ENCODE measurements at places on chromosomes 5 and 9.

- no peak for DNase-seq
These were observed 2.5 kb downstream of the NHP2 start for GRCh38 chr5:178150977-178151734.

DNA sequence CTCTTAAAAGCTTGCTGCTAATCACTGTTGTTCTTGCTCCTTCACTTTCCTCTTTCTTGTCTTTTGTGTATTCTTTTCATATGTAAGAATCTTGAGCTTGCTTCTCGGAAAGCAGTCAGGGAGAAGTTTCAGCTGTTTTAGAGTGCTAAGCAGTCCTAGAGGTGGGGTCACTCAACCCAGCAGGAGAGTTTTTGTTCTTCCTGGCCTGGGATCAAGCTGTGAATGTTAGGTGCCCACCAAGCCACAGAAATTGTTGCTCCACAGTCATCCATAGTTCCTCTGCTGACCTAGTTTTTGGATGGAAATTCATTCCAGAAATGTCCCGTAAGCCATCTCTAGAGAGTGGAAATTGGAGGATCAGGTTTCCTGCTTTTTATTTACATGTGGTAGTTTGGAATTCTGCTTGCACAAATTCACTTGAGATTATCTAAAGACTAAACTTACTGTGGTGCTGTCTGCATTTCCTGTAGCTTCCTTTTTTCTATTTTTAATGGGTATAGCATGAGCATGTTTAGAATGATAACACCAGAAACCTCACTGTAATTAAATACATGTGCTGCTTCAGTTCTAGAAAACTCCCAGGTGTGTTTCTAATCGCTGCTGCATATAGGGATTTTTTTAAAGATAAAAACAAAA, 108.7 kb downstream of the MAST4 start:
- DNase-seq = no peak

DNA sequence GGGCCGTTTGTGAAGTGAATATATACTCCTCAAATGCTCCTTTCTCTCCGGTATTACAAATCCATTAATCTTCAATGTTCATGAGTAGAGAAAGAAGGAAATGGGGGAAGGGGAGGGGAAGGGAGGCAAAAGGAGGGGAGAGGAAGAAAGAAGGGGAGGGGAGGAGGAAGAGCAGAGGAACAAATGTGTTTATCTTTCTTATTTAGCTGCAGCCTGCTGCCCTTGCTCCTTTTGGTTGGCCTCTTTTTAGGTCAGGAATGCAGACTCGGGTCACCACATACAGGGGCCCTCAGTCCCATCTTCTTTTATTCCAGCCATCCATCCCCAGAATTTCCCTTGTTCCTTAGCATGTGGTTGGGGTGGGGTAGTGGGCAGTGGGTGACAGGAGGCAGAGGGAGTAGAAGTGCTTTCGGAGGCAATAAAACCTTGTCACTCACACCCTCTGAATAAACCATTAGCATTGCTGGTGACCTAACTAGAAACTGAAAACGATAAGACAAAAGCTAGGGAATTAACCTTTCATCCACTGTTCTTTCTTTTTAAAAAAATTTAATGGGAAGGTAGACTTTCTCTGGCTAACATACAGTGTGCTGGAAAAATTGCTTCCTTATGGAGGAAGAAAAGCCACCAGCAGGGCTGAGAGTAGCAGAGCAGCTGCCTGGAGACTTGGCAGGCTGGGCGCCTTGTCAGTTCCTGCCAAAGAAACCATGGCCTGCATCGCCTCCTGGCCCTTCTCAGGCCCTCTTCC, 16.8 kb upstream of the PRLR start:
- DNase-seq = no peak

GRCh38 chr5:57626703-57627102, 144.1 kb upstream of the ACTBL2 start:
- DNase-seq = no peak

DNA sequence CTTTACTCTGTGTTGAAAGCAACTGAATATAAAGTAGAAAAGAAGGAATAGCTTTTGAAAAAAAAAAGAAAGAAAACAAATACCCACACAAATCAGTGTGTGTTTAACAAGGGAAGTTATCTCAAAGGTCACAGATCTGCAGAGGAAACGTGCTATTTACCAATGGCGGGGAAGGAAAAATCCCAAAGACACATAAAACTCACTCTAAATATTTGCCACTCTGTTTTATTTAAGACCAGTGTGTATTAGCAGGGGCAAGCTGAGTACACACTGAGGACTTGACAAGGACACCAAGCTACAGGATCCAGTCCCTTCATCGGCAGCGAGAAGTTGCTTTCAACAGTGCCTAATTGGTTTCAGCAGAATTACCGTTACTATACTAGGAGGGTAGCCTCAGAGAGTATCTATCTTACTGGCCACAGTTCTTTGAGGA, 252.5 kb downstream of the DEPDC1B start:
- DNase-seq = no peak

GRCh38 chr5:26737348-26738265, 300.8 kb downstream of the CDH9 start:
- no peak for DNase-seq

- no peak for DNase-seq
These were observed 328.2 kb downstream of the SLIT3 start for GRCh38 chr5:168972731-168973130.

DNA sequence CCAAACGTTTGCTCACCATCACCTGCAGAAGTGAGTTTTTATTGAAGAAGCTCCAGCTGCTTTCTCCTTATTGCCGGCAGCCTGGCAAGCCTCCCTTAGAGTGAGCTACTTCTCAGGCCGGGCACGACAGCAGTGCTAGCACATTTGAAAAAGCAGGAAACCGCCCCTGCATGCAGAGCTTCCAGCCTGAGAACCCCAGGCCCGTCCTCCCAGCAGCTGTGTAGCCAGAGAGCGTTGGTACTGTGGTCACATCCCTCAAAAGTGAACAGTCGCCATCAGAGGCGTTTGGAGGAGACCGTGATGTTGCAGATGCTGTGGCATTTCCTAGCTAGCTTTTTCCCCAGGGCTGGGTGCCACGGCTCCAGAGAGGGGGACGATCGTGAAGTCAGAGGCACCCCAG, 23.5 kb downstream of the SLC25A25 start:
- no peak for DNase-seq

GRCh38 chr5:139482050-139482889, at the start of gene STING1:
Gene STING1, minus strand, starts transcription at chr5:139482758. Its CDS starts 1,054 bp downstream, at chr5:139481704.
- DNase-seq = peak; percentile 41

- no peak for DNase-seq
These were observed 185.6 kb downstream of the SNX18 start for GRCh38 chr5:54703133-54703532.

DNA sequence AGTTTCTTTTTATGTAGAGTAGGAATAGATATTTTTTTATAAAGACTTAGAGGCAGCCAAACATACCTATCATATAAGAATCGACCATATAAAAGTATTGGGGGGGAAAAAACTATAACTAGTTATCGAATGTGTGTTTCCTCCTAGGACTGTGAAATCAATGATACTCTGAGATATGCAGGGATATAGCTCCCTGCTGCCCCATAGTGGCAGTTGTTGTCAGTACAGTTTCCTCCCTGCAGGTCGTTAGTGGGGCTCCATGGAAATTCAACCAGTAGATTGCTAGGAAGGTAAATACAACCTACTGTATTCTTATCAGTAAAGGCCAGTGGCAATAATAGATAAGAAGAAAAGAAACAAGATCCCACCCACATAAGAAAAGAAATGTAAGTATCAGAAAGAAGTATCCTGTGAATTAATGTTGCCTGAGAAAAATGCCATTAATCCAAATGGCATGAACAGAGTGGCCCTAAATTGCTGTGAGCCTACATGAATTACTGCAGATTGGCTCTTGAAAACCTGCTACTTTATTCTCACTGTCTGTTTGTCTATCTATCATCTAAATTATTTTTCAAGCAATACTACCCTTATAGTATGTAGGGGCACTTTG, 136.9 kb upstream of the FBN2 start:
- DNase-seq = no peak

GRCh38 chr9:96457266-96457665, 7.3 kb downstream of the HABP4 start:
- no peak for DNase-seq

DNA sequence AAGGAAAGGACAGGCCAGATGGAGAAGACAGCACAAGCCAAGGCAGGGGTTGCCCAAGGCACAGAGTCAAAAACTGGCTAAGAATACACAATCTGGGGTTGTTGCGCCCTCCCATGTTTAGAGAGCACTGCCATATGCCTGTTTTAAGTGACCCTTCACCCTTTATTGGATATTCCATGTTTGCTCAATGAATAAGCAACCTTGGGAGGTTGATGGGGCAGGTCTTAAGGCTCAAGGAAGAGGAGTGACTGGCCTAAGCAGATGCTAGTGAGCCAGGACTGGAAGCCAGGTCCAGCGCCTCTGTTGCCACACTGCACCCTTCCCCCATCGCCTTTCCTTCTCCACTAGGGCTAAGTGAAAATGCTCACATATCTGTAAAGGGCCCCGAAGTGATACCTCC, 6.7 kb downstream of the TXN start:
- DNase-seq = no peak

- DNase-seq = no peak
These were observed 48.4 kb upstream of the PWWP2A start for GRCh38 chr5:160167624-160168165.

DNA sequence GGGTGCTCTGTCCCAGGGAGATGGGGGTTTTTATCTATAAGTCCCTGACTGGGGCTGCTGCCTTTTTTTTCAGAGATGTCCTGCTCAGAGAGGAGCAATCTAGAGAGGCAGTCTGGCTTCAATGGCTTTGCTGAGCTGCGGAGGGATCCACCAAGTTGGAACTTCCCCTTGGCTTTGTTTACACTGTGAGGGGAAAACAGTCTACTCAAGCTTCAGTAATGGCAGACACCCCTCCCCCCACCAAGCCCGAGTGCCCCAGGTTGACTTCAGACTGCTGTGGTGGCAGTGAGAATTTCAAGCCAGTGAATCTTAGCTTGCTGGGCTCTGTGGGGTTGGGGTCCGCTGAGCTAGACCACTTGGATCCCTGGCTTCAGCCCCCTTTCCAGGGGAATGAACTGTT, 375.8 kb downstream of the RAB3C start:
- no peak for DNase-seq

GRCh38 chr5:57366744-57367143, 115.9 kb downstream of the ACTBL2 start:
- DNase-seq = no peak

GRCh38 chr9:126611592-126612325, 2.0 kb upstream of the LMX1B start:
- peak; percentile 77 for DNase-seq

DNA sequence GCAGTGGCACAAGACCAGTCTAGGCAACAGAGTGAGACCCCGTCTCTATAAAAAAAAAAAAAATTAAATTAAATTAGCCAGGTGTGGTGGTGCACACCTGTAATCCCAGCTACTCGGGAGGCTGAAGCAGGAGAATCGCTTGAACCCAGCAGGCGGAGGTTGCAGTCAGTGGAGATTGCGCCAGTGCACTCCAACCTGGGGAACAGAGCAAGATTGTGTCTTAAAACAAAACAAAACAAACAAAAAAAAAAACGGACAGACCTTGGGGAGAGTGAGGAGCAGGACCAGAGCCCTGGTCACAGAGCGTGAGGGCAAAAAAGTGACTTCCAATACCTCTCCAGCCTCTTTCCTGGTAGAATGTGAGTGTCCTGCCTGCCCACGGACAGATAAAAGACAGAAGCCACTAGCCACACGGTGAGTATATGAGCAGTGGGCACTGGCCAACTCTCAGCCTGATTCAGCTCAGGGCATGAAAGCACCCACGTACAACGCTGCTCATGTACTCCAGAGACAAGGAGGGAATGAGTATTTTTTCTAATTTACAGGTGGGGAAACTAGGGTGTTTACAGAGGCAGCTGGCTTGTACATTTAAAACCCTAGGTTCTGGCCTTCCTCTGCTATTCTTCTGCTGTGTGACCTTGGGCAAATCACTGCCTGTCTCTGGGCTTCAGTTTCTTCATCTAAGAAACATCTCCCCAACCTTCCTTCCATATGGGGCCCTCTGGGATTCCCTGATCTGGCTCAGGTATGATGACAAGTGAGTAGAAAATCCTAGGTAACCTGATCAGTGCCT, 1.8 kb downstream of the OLFML2A start:
- DNase-seq = no peak

- DNase-seq = no peak
These were observed 15.3 kb downstream of the HNRNPH1 start for GRCh38 chr5:179608131-179608581.

DNA sequence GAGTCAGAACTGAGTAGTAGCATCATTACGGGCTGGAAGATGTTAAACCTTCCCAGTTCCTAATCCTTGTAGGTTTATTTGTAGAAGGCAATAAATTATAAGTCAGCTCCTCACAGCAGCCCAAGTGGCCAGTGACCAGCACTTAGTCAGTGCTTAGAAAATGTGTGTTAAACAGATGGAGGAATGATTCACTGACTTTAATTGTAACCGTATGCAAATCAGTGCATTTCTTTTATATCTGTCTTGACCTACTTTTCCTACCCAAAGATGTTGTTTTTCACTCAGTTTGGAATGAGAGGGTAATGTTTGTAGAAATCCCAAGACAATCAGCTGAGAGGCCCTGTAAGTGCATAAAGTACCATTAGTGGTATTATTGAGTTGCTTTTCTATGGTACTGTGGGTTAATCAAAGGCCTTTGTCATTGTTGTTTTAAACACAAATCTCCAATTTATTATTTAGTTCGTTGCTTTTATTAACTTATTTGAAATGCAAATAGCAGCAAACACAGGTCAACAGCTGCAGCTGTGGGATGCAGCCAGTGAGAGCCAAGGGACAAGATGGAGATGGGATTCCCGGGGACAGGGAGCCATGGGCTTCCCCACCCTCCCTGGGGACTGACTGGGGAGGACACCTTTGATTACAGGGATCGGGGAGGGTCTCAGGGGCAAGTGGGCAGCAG, 49.8 kb downstream of the MAP1B start:
- no peak for DNase-seq

DNA sequence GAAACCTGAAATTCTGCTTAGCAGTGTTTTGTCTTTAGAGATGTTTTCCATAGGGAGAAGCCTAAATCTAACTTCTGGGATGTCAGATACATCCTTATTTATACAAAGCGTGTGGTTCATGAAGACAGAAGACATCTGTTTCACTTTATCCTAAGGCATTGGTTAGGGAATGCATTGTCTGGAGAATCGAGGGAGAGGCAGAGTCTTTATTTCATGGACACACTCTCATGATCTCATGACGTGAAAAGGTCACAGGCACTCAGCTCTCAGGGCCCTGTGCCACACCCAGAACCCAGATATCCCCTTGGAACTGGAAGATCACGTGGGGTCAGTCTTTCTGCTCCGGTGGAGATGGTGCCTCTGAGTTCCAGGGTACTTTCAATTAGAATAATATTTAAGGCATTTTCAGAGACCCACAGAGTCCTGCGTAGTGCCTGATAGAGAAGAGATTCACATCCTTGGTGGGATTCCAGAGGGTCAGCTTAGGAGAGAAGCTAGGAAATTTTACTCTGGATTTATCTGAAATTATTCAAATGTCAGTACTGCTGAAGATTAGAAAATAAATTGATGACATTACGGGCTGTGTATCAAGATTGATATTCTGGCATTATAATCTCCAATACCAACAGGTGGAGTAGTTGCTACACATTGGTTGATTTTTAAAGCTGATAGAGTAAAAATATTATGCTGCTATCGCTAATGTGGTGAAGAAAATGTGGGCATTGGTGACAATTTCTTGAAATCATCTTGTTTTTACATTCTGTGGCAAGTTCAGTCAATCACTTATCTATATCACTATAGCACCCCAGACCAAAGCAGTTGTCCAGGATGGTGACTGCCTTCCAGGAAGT, 378.3 kb downstream of the MTRR start:
- DNase-seq = no peak

All from stimulated activated CD4-positive, alpha-beta T cell treated with anti-CD3 and anti-CD28 coated beads, Interleukin-12 subunit alpha, Interleukin-12 subunit beta, amount 100 ng/mL, for 24 hours (primary cell).